Central memory CD4-positive, alpha-beta T cell (primary cell): ENCODE measurements at places on chromosomes 4 and X.

DNA sequence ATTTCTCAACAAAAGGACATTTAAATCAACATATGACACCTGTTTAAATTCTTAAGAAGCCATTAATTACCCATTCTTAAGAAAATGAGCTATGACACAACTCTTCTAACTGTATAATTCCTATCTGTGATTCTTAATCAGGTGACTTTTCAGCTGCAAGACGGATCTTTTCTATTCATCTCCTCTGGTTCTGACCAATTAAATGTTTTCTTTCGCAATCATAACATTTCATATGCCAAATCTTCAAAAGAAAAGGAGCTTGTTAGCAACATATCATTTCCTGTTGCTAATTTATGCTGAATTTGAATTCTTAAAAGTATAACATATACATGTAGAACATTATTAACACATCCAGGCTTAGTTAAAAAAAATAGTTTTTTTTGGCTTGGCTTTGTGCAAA is 62.5 kb downstream of the SEL1L3 start:
- DNase-seq: no peak

- peak; percentile 46 for DNase-seq
Observed at GRCh38 chr4:82430964-82431745, 765 bp downstream of the ENOPH1 start.

DNA sequence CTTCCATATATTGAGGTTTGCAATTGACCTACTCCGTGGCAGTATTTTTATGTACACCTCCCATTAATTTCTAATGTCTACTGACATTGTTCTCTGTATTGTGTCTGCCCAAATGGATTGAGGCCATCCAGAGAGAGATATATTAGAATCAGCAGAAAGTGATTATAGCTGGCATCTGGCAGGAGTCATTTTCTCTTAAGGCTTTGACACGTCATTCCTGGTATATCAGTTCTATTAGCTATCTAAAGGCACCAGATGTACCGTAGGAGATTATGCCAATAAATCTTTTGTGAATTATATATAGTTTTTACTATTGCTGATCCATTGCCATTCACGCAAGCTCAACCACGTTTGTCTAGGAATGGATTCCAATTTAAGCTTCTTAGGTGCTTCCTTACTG is 1026.4 kb upstream of the IGFBP7 start:
- DNase-seq: no peak

GRCh38 chrX:134396174-134396573 is 63.8 kb upstream of the HPRT1 start:
- no peak for DNase-seq

- no peak for DNase-seq
Observed at GRCh38 chr4:176150704-176151103, 44.7 kb downstream of the SPATA4 start.

GRCh38 chr4:160537681-160538080 is 1434.8 kb downstream of the RAPGEF2 start:
- DNase-seq: no peak

DNA sequence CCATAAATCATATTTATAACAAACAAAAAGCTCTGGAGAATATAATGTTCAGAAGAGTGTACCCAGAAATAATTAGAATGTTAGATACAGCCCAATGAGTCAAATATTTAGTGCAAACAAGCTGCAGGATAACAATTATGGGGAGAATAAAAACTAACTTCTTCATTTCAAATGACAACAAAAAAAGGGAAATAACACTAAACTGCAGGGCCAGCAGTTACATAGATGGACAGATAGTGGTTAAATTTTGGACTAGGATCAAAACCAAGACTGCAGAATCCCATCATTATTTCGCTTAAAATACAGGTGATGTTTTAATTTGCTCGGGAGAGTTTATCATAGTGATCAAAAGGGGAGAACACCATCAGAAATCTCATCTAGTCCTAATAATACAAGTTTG is 617 bp upstream of the GPR34 start:
- DNase-seq: no peak

GRCh38 chr4:2809610-2810180 is 16.8 kb downstream of the SH3BP2 start:
- DNase-seq: no peak

DNA sequence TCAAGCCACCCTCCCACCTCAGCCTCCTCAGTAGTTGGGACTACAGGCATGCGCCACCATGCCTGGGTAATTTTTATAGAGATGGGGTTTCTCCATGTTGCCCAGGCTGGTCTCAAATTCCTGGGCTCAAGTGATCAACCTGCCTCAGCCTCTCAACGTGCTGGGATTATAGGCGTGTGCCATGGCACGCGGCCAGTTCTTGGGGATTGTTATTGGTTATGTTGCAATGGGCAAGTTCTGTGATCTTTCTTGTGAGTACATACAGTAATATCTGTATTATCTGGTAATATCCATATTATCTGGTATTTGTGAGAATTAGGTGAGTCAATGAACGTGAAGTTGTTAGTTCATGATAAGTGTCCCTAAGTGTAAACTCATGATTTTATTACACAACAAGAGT is 90.3 kb upstream of the TBL1X start:
- no peak for DNase-seq

GRCh38 chrX:81489987-81490386 is 288.1 kb downstream of the SH3BGRL start:
- no peak for DNase-seq

GRCh38 chr4:163662768-163663167 is 168.3 kb downstream of the TMA16 start:
- DNase-seq: no peak

DNA sequence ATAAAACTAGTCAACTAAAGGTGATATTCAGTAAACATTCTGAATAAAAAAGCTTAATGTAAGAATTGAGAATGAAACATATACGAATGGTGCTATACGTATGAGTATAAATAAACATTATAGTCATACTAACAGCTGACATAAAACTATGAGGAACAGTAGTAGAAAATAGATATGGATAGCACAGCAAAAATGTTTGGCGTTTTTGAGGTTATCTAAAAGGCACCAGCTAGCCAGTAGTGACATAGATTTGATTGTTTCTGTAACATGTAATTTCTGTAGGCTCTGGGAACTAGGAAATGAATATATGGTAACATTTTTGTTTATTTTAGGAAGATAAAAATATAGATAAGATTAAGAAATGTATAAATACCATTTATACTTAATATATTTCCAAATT is 69.3 kb downstream of the SNX25 start:
- no peak for DNase-seq

- DNase-seq: no peak
Observed at GRCh38 chr4:87882321-87882720, 49.6 kb downstream of the MEPE start.

GRCh38 chr4:88230969-88231771 is 53.2 kb downstream of the PPM1K start:
- DNase-seq: peak; percentile 35

DNA sequence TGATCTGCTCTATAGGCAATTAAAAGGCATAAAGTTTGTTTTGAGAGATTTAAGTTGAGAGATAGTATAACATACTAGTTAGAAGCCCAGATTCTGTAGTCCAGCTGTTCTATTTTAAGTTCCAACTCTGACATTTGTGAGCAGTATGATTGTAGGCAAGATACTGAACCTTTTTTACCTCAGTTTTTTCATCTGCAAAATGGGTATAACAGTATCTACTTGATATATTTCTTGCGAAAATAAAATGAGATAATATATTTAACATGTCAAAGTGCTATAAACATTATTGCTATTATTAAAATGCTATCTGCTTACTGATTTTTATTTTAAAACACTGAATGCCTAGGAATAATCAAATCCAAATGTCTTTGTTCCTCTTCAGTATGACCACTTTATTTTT is 19.2 kb downstream of the TMPRSS11F start:
- no peak for DNase-seq

DNA sequence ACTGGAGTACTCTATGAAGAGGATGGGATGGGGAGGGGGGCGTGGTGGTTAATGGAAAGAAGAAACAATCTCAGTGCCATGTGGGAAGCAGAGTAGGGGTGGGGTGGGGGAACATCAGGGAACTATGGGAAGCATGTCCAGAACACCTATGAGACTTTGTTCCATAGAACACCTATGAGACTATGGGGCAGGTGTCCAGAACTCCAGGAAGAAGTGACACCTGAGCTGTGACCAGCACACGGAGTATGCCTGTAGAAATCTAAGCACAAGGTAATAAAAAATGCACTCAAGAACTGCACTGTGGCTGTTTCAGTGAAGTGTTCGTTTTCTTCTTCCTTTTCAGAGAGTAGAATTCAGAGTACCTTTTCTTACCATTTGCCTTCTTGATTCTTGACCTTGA is 704.8 kb upstream of the TENM3 start:
- no peak for DNase-seq

DNA sequence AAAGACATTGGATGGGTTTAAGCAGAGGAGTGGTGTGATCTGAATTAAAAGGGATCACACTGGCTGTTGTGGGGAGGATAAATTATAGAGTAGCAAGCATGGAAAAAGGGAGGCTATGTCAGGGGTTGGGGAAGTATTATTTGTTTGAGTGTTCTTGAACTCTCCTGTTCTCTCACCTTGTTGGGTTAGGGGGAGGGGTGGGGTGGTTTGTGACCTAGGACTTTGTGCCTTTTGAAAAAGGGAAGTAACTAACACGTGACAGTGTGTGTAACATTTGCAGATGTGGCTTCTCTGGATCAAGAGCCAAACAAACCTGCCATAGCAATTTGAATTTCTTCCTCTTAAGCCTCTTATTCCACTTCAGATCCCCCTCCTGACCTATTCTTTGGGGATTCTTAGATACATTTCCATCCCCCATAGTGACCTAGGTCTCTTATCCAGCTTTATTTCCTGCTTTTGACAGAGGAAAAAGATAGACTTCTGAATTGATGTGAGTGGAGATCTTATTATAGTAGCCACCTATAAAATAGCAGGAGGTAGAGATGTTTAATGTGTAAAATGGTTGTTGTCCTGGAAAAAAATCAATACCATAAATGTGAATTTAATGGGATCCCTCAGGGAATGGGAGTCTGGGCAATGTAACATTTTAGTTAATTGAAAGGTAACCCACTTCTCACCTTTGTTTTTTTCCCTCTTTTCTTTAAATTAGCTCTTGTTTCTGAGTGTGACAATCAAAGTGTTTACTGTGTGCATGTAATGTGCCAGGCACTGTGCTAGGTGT is 120.4 kb downstream of the CT47B1 start:
- DNase-seq: no peak

DNA sequence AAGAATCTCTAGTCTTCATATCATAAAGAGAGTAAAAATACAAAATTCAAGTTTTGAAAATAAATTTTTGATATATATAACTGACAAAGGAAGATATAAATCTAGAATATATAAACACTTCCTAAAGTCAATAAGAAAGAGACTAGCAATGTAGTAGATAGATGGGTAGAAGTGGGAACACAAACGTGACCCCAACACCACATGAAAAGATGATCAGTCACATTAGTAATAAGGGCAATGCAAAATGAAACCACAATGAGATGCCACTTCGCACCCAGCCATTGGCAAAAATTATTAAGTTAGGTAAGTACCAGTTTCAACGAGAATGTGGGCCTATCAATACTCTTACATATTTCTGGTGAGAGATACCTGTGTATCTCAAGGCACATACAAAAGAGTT is 106.5 kb downstream of the EGF start:
- DNase-seq: no peak

DNA sequence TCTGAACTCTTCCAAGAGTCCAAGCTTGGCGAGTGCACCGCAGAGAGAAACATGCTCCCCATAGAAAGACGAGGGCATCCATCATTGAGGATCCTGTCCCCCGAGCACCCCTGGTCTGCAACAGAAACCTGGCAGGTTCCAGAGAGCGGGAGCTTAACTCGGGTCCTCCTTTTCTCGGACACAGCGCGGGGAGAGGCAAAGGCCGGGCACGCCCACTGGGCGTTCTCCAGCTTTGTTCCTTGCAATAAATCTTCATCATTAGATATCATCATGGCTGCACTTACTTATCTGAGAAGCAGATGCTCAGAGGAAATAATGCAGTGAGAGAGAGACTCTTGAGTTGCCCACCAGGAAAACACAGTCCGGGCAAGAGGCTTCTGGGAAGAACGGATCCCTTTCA is 90.1 kb upstream of the PSAPL1 start:
- no peak for DNase-seq

DNA sequence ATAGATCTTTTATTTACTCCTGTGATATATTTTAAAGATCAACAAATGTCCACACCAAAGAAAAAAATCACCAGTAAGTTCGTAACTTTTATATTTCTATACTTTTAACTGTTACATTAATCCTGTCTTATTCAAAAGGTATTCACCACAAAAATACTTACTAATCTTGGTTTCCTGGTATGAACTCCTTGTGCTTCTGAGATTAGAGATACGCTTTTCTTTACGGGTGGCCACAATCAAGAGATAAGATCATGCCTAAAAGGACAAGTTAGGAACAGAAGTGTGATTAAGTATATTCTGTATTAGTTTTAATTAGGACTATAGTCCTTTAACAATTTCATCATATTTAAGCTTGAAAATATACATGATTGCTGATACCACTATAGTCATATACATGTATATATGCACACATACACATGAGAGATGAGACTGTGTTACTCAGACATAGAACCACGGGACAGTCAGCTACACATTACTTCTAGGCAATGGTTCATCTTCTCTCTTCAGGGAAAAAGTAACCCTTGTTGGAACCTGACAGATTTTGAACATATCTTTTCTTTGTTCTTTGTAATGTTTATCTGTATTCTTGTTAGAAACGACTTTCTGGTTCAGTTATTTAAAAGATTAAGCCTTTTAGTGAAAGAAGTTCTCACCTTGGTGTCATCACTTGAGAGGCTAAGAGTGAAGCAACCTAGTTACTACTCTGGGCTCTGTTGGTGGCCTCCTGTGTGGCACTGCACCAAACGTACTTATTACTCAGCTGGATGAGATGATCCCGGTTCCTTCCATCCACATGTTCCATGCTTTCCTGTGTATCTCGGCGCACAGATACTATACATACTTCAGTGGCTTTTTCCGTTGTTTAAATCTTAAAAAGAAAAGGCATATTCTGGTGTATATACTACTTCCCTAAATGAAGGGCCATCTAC is 146.1 kb downstream of the CBR4 start:
- no peak for DNase-seq

DNA sequence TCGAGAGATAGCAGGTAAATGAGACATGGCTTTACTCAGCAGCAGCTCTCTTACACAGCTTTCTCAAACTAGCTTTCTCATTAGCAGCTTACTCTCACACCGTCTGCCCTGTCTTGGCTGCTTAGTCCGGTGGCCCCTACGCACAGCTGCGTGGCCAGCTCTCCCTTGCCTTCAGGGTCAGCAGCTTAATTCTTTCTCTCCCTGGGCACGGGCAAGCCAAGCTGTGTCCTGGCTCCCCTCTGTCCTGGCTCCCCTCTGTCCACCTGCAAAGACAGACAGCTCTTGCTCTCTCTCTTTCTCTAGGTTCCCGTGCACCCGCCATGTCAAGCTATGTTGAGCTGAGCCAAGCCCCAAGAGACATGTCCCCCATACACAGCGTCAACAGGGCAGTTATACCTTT is 39.4 kb downstream of the ZNF185 start:
- no peak for DNase-seq

GRCh38 chrX:82218361-82218760 is 1016.5 kb downstream of the SH3BGRL start:
- DNase-seq: peak; percentile 21

- no peak for DNase-seq
Observed at GRCh38 chrX:42119076-42119475, 195.7 kb upstream of the CASK start.
